Activated CD8-positive, alpha-beta memory T cell treated with anti-CD3 and anti-CD28 coated beads for 36 hours (primary cell): ENCODE measurements at places on chromosomes 3 and 15. TPM values are rescaled to one million over a fixed set of nuclear protein-coding genes. Genes with fewer than 3 reads are reported as not detected.

SH3GL3 gene
- total RNA-seq: not detected

MCCC1 gene
- 35.8 TPM for total RNA-seq

SERINC4 gene
- total RNA-seq: 0.10 TPM

ECE2 gene
- total RNA-seq: not detected

PDZRN3 gene
- not detected for total RNA-seq

CX3CR1 gene
- 0.51 TPM for total RNA-seq

SPTSSB gene
- not detected for total RNA-seq

TMOD2 gene
- 6.7 TPM for total RNA-seq

ZIC1 gene
- not detected for total RNA-seq

LRRC3B gene
- not detected for total RNA-seq

RYR3 gene
- not detected for total RNA-seq

TEX264 gene
- total RNA-seq: 46.4 TPM

GOLGA6A gene
- total RNA-seq: not detected

NXPE3 gene
- 16.8 TPM for total RNA-seq

PRTG gene
- total RNA-seq: not detected

MST1R gene
- total RNA-seq: 0.80 TPM

FAM107A gene
- total RNA-seq: not detected

OR5K3 gene
- not detected for total RNA-seq

CTDSPL2 gene
- total RNA-seq: 66.6 TPM

FGF7 gene
- not detected for total RNA-seq

GRK7 gene
- total RNA-seq: 0.04 TPM

UCN2 gene
- total RNA-seq: not detected

POU1F1 gene
- not detected for total RNA-seq

FEZF2 gene
- not detected for total RNA-seq

KBTBD8 gene
- 27.4 TPM for total RNA-seq

NIPA2 gene
- total RNA-seq: 113 TPM

SPESP1 gene
- total RNA-seq: 0.99 TPM

ANKRD34C gene
- total RNA-seq: not detected

SKIL gene
- total RNA-seq: 22.3 TPM

GOLGA6L7 gene
- total RNA-seq: not detected

GMPS gene
- 128 TPM for total RNA-seq

CD276 gene
- total RNA-seq: 2.6 TPM

FBXW12 gene
- not detected for total RNA-seq

TRA2B gene
- 303 TPM for total RNA-seq

TEX55 gene
- total RNA-seq: not detected

VGLL3 gene
- not detected for total RNA-seq

MED12L gene
- total RNA-seq: 1.5 TPM

PRSS50 gene
- not detected for total RNA-seq

RAB6B gene
- total RNA-seq: 0.42 TPM

TGM5 gene
- total RNA-seq: not detected

NR2E3 gene
- total RNA-seq: not detected

DLEC1 gene
- total RNA-seq: 0.63 TPM

MYZAP gene
- not detected for total RNA-seq

WNT5A gene
- total RNA-seq: not detected
